ENCODE measurements at places on chromosomes 5 and 9.

GRCh38 chr5:178240341-178240741, 7.7 kb upstream of the PHYKPL start:
- no peak for DNase-seq

DNA sequence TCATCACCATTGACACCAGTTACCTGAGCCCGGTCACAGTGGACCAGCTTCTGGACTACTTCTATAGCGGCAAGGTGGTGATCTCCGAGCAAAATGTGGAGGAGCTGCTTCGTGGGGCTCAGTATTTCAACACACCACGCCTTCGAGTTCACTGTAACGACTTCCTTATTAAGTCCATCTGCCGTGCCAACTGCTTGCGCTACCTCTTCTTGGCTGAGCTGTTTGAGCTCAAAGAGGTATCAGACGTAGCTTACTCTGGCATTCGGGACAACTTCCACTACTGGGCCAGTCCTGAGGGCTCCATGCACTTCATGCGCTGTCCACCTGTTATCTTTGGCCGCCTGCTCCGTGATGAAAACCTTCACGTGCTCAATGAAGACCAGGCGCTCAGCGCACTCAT, 520 bp downstream of the CCIN start:
- no peak for DNase-seq

GRCh38 chr5:149418910-149419531, 39.9 kb upstream of the IL17B start:
- no peak for DNase-seq

DNA sequence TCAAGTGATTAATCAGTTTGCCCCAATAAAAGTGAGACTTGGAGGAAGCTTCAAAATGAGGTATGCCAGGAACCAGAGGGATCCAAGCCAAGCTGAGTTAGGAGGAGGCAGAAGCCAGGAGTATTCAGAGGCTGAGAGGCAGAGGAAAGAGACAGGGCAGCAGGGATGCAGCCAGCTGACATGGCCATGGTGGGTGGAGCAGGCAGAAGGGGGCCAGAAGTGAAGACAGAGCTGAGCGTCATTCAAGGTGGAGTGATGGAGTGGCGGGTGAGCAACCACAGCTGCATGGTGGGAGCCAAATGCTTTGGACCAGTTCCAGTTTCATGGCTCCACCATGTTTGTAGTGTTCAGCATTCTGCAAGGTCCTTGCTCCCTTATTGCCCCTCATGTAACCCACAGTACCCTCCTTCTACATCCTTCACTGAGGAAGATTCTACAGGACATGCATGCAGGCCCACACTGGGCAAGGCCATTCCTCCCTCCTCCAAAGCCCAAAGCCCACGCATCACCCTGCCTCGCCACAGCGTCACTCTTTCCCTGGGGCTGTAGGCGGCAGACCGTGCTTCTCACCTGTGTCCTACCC, 100.6 kb downstream of the FSTL4 start:
- DNase-seq, result no peak

- DNase-seq, result no peak
These were observed 30.4 kb downstream of the TNFSF8 start for GRCh38 chr9:114899995-114900394.

GRCh38 chr5:165187815-165188214, 1682.4 kb downstream of the MAT2B start:
- no peak for DNase-seq

GRCh38 chr9:114549697-114550330, 37.8 kb upstream of the ATP6V1G1 start:
- peak; percentile 6 for DNase-seq
